Cerebellar cortex (tissue), 1 donor: ENCODE measurements at places on chromosomes 3 and 15.

DNA sequence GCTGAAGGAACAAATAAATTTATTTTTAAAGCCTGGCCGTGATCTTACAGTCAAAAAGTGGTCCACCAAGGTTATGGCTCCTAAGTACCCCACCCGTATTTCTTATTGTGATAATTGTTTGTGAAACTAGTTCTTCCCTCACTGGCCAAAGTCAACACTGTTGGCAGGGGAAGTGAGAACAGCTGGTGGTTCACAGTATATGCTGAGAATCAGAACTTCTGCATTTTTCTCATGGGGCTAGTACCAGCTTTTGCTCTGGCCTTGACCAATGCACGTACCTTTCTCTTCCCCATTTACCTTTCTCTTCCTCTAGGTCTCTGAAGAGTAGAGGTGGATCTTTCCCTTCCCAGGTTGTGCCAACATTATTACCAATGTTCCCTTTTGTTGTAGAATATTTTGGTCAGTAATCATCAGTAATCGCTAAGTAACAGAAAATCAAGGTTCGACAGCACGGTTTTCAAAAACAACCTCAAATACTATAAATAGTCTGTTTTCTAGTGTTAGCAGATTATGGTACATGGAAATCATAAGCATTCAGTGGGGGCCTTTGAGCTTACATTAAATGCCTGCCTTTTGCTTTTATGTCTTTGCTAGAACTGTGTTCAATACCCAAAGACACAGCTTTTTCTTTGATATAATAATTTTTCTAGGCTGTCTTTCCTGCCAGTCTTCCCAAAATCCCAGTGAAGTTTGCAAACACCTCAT lies 268.0 kb downstream of the LPP start:
- DNase-seq = no peak

- DNase-seq = no peak
These were observed 44.6 kb upstream of the ARPP21 start for GRCh38 chr3:35594739-35595138.

GRCh38 chr3:53693451-53693850 lies 152.8 kb downstream of the CHDH start:
- DNase-seq = no peak

DNA sequence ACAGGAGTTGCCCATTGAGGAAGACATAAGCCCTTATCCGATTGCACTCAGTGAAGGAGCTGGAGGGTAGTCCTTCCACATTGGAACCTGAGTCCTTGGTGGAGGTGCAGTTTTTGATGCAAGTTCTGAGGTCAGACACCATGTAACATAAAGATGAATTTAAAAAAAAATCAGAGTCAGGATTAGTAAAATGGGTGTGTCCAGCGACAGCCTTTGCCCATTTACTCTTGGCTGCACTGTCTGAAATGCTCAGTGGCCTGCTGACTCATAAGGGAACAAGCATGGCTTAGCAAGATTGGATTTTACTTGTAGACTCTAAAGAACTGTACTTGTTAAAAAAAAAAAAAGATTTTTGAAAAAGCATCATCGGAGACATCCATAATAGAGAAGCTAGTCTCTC lies 241.1 kb upstream of the TOPAZ1 start:
- DNase-seq = no peak

DNA sequence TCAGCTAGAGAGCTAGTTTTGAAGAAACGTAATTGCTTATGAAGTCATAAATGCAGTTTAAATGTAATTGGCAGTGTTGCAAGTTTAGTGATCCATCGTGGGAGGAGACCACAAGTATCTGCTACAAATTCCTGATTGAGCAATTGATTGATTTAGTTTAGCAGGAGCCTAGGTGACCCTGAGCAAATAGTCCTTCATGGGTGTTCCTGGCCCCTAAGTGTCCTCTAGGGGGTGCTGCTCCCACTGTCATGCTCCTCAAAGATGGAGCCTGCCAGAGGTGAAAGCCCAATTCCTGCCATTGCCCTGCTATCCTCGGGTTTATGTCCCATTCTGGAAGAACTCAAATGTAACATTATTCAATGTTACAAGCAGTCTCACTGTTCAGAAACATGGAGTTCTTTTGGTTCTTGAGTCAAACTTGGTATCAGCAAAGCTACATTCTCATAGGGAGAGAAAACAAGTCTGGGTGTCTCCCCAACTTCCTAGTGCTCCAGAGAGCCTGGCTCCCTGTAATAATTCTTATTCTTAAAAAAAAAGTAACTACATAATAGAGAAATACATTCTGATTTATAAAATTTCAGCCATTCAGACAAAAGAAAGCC lies 29.8 kb upstream of the SENP5 start:
- DNase-seq = peak; percentile 57

DNA sequence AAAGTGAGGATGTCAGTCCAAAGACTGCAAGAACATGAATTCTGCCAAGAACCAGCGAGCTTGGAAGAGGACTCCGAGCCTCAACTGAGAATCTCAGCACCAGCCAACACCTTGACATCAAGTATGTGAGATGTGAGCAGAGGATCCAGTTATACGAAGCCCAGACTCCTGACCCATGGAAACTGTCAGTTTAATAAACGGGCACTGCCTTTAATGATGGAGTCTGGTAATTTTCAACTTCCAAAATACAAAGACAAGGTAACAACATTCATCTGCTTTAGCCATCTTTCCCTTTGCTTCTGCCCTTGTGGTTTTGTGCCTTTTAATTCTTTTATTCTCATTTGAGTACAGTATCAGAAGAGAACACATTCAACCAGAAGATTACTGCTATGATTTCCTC lies 211.9 kb downstream of the ULK4 start:
- no peak for DNase-seq

DNA sequence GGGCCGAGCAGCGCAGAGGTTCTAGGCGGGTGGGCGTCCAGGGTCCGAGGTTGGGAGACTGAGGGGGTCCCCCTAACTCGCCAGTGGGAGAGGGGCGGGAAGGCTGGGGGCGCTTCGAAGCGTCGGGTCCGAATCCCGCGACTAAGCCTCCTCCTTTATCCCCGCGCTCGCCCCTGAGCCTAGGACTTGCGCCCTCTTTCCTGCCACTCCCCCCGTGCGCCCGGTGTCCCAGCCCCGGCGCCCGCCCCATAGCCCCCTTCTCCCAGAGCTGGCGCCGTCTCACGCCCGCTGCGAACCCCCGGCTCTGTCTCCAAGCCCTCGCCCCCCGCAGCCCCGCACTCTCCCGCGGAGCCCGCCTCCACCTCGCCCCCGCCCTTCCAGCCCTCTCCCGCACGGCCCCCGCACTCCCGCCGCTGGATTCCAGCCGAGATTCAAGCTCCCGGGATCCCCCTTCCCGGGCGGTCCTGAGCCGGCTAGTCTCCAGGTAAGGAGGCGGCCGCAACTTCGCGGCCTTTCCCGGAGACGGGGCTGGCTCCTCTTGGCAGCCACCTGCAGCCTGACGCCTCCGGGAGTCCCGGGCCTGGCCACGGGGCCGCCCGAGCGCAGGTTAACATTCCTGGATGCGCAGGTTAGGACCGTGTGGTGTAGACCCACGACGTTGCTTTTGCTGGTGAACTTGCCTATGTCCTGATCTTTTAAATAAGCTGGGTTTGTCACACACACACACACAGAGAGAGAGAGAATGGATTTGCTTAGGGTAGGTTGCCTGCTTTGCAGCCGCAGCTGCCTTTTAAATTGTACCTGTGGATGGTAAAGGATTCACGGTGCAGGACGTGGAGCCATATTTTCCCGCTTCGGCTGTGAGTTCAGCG lies 563 bp downstream of the PXYLP1 start:
- peak; percentile 47 for DNase-seq

- no peak for DNase-seq
These were observed 4.4 kb downstream of the MTMR14 start for GRCh38 chr3:9653565-9654248.

DNA sequence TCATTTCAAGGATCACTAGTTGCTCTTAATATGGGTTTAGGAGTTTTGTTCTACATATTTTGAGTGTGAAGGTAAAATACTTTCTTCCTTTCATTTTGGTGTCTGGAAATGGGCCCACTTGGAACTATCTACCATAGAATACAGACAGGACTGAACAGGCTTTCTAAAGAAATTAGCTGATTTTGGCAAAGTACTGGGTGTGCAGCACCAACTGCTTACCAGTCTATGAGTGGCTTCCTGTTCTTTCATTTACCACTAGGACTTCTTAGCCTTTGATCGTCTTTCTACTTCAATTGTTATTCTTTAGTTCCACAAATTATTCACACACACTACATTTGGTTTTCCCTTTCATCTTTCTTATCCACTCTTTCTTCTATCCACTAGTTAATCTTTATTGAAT lies 1196.3 kb downstream of the ROBO1 start:
- DNase-seq = no peak

DNA sequence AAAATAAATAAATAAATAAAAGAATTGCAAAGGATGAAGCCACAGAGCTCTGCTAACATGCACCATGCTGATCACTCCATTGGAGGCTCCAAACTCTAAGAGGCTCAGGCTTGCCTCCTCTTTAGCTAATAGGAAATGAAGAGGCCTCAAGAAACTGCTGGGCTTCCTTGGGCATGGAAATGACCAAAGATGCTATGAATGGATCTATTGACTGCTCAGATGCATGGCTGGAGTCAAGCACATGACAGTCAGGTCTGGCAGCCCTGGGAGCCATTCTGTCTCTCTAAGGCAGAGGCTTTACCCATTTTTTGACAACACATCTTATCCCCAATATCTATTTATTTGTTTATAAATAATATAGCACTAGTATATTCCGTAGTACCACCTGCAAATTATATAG lies 5.3 kb upstream of the LIPC start:
- DNase-seq = no peak

DNA sequence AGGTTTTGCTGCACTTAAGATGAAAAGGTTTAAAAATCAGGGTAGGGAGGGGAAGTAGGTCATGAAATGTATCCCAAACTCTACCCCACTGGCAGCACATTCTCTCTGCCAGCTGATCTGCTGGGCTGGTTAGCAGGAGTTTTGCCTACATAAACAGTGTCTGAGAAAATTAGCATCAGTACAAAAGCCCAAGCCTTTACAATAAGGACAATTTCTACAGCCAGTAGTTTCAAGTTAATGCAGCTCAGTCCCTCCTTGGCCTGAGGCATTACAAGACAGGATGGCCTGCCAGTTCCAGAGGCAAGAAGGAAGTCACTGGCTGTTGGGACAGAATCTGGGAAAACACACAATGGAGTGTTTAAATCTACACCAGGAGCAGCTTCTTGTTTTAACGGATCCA lies 32.8 kb downstream of the NCEH1 start:
- DNase-seq = no peak

GRCh38 chr15:60840306-60840702 lies 361.4 kb upstream of the ICE2 start:
- no peak for DNase-seq

DNA sequence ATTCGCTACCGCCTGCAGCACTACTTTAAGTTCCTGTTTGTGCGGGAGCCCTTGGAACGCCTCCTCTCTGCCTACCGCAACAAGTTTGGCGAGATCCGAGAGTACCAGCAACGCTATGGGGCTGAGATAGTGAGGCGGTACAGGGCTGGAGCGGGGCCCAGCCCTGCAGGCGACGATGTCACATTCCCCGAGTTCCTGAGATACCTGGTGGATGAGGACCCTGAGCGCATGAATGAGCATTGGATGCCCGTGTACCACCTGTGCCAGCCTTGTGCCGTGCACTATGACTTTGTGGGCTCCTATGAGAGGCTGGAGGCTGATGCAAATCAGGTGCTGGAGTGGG lies 995 bp downstream of the CHST14 start:
- peak; percentile 24 for DNase-seq

DNA sequence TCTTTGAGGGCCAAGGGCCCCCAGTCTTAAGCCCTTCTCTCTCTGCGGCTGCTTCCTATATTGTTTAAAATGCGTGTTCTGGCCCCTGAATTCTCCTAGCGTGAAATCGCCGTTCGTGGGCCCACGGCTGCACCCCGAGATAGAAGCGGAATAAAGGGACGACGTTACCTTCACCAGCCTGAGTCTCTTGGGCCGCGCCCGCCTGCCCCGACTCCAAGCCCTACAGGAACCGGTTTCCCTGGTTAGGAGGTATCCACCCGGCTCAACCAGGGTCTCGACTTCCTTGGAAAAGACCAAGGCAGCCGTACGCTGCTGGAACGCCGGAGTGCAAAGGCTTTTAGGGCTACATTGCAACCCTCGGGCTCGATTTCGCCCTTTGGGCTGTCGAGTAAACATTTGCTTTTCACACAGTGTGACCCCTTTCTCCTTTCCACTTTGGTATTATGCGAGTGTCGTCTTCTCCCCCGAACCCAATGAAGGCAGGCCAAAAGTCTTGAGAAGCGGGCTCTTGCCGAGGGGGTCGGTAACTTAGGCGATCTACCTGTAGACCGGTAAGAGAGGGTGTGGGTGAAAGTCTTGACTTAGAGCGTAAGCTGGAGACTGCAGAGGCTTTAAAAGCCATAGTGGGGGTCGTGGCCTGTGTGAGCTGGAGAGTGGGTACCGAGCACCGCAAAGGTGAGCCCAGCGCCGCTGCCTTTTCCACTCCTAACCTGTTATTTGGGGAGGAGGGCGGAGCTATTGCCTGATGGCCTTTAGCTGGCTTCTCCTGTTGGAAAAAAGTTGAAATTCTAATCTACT lies 2.0 kb downstream of the TRIM71 start:
- DNase-seq = no peak
